Stimulated activated CD8-positive, alpha-beta memory T cell treated with anti-CD3 and anti-CD28 coated beads, Interleukin-7, amount 100 ng/mL, for 4 hours (primary cell): ENCODE measurements at places on chromosomes 3 and 15.

DNA sequence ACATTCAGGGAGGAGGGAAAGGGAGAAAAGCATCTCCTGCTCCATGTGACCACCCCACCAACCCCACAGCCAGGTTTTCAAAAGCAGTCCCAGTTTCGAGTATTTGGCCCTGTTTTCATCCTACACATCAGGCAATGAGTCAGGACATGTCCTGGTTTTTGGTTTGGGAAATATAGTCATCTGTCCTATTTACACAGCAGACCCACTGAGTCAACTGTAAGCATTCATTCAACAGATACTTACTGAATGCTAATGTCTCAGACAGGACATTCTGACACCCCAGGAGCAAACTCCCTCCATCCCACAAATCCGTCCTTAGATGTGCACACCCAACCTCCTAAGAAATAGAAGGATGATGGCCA lies 32.9 kb downstream of the IGDCC3 start:
- no peak for DNase-seq

- no peak for DNase-seq
These were observed 63.4 kb upstream of the FEZF2 start for GRCh38 chr3:62436785-62437184.

GRCh38 chr3:57637391-57637790 lies 40.2 kb upstream of the ARF4 start:
- no peak for DNase-seq

DNA sequence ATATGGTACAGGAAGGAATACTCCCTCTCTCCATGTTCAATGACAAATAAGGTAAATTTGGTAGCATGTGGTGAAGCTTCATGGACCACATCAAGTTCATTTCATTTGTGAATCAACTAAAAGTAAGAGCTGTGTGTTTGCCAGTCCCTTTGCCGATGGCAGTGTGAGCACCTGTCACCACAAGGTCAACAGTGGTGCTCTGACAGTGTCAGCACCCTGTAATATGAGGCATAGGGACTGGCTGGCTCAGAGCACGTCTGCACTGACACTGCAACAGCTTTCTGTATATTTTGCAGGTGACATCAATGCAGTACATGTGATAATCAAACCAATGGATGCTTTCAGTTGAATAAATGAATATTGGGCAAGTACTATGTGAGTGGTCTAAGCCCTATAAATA lies 852.4 kb downstream of the TUSC7 start:
- DNase-seq, result no peak

DNA sequence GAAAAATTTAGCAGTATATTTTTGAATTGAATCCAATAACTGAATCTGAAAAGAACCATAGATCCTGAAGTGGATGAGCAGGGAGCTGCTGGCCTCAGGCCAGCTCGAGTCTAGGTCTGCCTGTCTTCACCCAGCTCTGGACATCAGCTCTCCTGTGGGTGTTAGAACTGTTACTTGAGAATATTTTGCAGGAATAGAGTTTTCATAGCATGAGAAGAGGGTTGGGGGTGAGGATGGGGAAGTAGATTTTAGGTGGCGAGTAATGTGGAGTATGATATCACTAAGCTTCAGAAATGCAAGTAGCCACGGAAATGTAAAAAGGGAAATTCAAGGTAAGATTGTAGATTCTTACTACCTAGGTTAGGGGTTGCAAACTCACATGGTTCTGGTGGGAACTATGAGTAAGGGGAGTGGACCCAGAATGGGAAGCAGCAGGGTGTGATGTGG lies 6.2 kb downstream of the RAB8B start:
- no peak for DNase-seq

GRCh38 chr3:183892610-183893214 lies 8.0 kb upstream of the PARL start:
- DNase-seq, result no peak

- DNase-seq, result no peak
These were observed 2.4 kb downstream of the EIF4G1 start for GRCh38 chr3:184316792-184317191.
